Activated CD4-positive, alpha-beta T cell treated with anti-CD3 and anti-CD28 coated beads, Interleukin-2, amount 10 ng/mL, durations not matched to agents 7 days and 5 days (primary cell): ENCODE measurements at places on chromosomes 2 and 18.
A peak's percentile ranks its signal among the peaks of the same experiment; 100 is the strongest.

DNA sequence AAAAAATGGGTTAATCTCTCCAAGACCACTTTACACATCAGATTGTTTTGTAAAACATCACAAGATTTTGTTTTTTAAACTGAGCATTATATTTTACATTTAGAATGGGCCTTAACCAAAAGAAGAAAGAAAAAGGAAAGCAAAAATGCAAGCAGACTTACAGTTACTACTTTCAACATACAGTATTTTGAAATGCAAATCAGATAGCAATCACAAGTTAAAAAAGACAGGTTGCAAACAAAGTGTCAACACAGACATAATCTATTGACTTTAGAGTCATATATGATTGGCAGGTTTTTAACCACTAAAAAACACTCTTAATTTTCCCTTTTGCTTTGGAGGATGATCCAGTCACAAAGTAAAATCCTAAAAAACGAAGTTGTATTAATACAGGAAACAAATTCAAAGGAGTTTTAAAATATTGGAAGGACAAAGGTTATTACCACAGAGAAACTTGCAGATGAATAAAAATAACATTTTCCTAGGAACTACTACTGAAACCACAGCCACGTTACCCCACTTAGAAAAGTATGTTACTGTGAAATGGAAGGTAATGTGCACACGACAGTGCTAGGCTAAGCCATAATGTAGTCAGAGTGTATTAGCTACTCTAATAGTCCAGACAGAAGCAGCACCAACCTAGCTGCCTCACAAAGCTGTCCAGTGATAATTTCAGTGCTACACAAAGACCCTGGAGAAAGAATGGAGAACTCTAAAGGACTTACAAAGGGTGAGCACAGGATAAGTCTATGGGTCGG lies 22.9 kb downstream of the DARS1 start:
- DNase-seq, result no peak

DNA sequence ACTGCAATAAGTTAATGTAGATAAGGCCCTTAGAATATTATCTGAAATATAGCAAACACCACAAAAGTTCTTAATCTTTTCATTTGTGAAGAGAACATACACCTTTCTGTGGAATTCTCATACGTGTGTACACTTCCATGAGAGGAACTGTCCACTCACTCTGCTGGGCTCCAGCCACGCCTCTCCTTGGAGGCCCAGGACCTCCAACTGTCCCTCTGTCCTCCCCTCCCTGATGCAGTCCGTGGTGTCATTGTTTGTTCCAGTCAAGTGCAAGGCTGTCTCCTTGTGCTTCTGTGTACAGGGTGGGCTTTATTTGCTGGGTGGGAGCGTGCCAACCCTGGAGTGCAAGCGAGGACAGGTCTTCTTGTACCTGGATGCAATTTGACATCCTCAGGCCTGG lies 8.7 kb downstream of the RAB12 start:
- DNase-seq, result no peak

DNA sequence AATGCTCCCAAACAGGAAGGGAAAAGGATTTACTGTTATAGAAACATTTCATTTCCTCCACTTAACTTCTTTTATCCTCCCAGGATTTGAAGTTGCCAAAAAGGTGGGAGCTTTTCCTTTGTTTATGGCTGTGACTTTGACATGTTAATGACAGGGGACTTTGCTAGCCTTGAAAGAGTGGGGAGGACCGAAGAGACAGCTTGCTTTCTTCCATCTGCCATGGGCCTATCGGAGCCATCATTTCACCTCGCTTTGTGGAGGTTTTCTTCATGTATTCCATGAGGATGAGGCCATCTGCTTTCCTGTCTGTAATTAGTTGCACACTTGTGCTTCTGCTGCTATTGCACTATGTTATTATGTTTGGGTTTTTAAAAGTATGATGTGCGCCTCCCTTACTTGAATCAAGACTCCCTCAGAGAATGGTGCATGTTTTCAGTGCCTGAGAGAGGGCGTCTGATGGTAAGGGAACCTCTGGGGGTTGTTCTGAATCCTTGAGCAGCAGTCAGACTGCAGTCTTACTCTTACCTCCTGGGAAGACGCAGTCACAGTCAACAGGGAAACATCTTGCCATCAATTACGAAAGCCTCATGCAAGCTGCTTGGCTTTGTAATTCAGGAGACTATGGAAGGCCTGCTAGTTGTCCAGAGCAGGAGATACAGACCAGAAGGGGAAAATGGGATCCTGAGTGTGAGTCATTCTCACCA lies 173.3 kb upstream of the MGAT5 start:
- DNase-seq, result no peak

DNA sequence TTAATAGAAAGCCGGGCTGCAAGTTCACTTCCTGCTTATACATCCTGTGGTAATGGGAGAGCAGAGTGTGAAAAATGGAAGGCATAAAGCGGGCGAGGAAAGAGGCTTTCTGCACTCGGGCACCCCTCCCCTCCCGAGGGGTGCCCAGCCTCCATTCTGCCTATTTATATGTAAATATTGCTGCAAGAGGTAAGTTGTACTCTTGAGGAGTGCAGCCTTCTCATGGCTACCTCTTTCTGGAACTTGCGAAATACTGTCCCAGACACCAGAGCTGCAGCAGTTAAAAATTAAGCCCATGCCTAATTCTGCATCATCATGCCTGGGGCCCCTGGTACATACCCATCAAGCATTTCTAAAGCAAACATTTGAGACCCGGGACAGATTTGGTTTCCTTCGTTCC lies 156.0 kb downstream of the GBX2 start:
- no peak for DNase-seq

GRCh38 chr18:36200354-36200771 lies 13.1 kb downstream of the MOCOS start:
- DNase-seq, result no peak

GRCh38 chr2:27307545-27308358 lies 493 bp downstream of the UCN start:
- DNase-seq, result no peak

DNA sequence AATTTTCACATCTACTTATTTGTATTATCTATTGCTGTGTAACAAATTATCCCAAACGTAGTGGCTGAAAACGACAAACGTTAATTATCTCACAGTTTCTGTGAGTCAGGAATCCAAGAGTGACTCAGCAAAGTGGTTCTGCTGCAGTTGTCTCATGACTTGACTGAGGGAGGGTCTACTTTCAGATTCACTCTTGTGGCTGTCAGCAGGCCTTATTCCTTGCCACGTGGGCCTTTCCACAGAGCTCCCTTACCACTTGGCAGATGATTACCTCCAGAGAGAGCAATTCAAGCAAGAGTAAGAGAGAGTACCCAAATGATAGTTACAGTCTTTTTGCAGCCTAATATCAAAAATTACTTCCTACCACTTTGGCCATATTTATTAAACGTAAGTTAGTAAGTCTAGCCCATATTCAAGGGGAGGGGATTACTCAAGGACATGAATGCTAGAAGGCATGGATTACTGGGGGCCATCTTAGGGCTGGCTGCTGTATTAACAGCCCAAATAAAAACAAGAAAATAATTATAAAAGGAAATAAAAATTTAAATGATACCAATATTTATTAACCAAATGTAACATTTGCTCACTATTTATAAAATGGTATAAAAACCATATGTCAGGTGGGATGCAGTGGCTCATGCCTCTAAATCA lies 48.7 kb upstream of the NBEAL1 start:
- DNase-seq, result peak; percentile 25

GRCh38 chr2:140814141-140814540 lies 1316.7 kb downstream of the LRP1B start:
- no peak for DNase-seq

DNA sequence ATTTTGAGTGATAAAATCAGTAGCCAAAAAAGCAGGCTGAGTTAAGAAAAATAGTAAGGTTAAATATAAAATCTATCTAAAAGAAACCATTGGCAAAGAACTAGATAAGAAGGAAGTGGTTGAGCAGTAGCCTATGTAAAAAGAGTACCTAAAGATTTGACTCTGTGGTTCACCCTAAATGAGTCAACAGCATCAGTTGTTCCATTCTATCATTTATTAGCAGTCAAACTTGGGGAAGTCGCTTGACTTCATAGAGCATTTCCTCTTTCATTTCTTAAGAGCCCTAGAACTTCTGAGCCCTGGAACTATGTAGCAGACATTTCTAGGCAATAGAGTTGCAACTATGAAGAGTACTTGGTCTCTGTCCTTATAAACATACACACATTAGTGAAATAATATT lies 381.7 kb downstream of the NUP35 start:
- DNase-seq, result no peak

- peak; percentile 31 for DNase-seq
These were observed 845 bp downstream of the EML4 start for GRCh38 chr2:42169874-42170521.

DNA sequence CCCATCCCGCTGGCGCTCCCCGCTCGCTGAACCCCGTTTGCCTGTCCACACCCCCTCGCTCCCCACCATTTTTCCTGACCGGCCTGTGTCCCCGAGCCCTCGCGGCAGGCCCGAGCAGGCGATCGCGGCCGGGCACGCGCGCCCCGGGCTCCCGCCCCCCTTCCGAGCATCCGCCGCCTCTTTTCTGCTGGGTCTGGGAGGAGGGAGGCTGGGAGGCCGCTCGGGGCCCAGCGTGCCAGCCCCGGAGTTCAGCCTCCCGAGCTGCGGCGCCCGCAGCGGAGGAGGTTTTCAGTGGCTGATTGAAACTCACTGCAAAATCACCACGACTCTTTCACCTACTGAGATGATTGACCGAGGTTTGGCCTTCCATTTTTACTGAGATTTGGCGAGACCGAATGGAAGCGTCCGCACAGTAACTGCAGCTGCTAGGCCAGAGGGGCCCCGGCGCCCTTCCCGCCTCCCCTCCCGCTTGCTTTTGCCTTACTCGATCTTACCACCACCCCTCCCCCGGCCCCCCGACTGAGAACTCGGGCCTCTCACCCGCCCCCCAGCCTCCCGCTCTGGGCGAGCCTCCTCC lies 4.8 kb downstream of the SOX11 start:
- DNase-seq, result no peak

DNA sequence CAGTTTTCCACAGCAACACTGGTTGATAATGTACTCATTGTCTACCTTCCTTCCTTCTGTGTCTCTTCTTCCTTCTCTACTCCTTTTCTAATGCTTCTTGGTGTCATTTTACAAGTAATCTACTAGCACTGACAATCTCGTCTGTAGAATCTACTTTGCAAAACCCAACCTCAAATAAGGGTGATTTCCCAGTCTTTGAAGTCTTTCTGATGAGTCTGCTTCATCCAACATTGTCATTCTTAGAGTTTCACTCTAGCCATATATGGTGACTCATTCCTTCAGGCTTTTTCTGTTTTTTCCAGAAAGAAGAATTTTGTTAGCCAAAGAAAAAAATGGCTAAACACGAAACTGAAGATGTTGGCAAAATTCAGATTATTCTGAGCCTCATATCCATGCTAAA lies 288.7 kb downstream of the MBD2 start:
- DNase-seq, result no peak

GRCh38 chr2:40201425-40201824 lies 250.5 kb downstream of the SLC8A1 start:
- DNase-seq, result no peak

DNA sequence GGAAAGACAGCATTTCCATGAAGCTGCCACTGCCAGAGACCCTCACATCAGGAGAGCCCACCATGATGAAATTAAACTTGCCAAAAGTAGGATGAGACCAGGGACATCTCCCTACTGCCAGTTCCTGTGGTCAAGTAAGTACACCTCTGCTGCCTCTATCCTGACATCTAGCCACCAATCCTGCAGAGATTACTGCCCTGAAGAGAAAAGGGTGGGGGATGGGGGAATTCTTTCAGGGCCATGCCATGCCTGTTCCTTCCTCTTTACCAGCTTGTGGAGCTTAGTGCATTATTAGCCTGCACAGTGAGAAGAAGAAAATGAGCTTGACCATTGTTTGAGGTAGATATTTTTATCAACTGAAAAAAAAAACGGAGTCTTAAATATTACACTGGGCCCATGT lies 397.2 kb upstream of the CDH2 start:
- DNase-seq, result no peak
